ENCODE measurements at places on chromosomes 1 and 21. TPM values are rescaled to one million over a fixed set of nuclear protein-coding genes. Genes with fewer than 3 reads are reported as not detected.

- no peak for DNase-seq
- H3K27me3 ChIP-seq = no peaks in the 10 kb centered on the region
- H3K36me3 ChIP-seq = no peaks in the 10 kb centered on the region
- no peak overlapping the region for H3K27ac ChIP-seq
Observed at GRCh38 chr1:47491341-47491753, 53.5 kb downstream of the FOXD2 start.

GRCh38 chr1:1537626-1538250 is 2.7 kb downstream of the TMEM240 start:
- no peak for DNase-seq
- no peaks in the 10 kb centered on the region for H3K27me3 ChIP-seq
- no peak overlapping the region for H3K4me3 ChIP-seq
- H3K36me3 ChIP-seq = no peaks in the 10 kb centered on the region
- H3K27ac ChIP-seq = no peak overlapping the region
- peaks cover 6% of the 10 kb centered on the region for H3K4me1 ChIP-seq

DNA sequence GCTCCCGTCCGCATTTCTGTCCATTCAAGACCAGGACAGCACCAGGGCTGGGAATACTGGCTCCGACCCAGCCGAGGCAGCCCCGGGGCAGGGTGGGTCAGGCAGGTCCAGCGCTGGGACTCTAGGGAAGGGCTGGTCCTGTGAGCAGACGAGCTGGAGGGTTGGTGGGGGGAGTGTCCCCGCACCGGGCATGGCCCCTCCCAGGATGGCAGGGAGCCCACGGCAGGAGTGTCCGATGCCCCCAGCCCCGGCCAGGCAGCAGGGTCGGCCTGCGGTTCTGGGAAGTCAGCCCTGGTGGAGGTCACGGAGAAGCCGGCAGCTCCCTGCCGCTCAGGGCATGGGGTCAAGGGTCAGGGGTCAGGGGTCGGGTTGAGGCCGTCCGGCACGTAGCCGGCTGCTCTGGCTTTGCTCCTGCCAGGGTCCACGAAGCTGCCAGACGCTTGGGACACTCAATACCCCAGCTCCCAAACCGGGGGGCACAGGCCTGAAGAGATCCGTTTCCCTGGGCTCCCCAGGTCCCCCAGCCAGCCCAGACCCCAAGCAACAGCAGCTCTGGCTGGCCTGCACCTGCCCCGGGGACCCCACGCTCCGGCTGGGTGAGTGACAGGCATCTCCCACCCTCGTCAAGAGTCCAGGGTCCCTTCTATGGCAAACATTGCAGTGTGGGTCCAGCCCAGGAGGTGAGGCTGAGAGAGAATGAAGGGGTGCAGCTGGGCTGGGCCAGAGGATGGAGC is 6.7 kb downstream of the C1QTNF12 start:
- no peak overlapping the region for H3K27ac ChIP-seq
- H3K36me3 ChIP-seq = no peaks in the 10 kb centered on the region
- H3K4me1 ChIP-seq = no peaks in the 10 kb centered on the region
- no peaks in the 10 kb centered on the region for H3K27me3 ChIP-seq

DNA sequence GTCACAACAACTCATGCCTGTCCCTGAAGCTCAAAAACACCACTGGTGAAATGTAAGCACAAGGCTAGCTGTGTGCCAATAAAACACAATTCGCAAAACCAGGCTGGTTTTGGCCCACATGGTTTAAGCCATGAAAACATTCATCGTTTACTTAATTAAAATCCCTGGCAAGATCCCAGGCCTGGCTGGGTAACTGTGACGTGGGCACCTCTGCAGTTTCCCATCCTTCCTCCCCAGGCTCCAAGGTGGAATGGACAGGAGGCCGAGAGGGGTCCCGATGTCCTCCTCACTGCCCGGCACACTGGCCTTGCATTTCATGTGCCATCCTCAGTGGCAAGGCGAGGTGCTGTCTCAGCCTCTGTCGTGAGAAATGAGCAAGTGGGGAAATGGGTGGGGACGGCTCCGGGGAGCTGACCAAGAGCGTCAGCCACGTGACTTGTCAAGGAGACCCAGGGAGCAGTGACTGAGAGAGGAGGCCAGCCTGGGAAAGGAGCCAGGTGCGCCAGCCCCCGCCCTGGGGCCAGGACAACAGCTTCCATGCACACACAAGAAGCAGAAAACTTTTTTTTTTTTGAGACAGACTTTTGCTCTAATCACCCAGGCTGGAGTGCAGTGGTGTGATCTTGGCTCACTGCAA is 153.1 kb upstream of the RAB4A start:
- no peaks in the 10 kb centered on the region for H3K36me3 ChIP-seq
- no peaks in the 10 kb centered on the region for H3K4me1 ChIP-seq
- DNase-seq = no peak
- H3K27ac ChIP-seq = peak overlapping the region; percentile 78
- no peak overlapping the region for H3K4me3 ChIP-seq

GRCh38 chr21:46005081-46005480 is 23.5 kb downstream of the COL6A1 start:
- no peak overlapping the region for H3K4me3 ChIP-seq
- no peak for DNase-seq
- H3K27ac ChIP-seq = no peak overlapping the region
- no peaks in the 10 kb centered on the region for H3K27me3 ChIP-seq
- no peaks in the 10 kb centered on the region for H3K4me1 ChIP-seq
- no peaks in the 10 kb centered on the region for H3K36me3 ChIP-seq

DNA sequence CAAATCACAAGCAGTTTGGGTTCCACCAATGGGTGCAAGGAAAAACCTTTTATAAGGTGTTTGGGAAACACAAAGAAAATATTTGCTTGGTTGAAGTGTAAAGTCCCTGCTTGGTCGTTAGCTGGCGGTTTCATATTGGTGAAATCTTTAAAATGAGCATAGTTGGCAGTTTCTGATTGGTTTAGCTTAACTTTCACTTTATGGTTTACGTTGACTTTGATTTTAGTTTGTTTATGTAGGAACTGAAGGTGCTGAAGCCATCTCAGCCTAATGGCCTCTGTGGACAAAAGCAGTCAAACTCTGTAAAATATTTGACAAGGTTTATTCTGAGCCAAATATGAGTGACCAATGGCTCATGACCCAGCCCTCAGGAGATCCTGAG is 76.6 kb upstream of the PPM1J start:
- H3K27me3 ChIP-seq = no peaks in the 10 kb centered on the region
- no peaks in the 10 kb centered on the region for H3K4me1 ChIP-seq
- DNase-seq = no peak
- H3K4me3 ChIP-seq = no peak overlapping the region
- H3K27ac ChIP-seq = no peak overlapping the region
- H3K36me3 ChIP-seq = no peaks in the 10 kb centered on the region

DNA sequence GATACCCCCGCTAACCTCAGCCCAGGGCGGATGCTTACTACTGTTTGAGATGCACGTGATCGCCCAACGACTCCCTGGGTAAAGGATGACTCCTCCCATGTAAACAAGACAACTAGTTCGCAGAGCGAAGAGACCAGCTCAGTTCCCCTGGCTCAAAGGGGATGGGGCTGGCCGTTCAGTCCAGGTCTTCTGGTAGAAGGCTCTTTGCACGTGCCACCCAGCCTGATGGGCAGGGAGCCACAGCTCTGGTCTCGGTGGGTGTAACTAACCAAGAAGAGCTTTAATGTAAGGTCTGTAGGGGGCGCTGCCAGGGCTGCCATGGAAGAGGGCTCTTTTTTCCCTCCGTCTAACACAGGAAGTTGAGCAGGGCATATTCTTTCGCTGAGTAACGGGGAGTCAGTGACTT is 49.4 kb upstream of the PARP1 start:
- H3K4me1 ChIP-seq = no peaks in the 10 kb centered on the region
- H3K4me3 ChIP-seq = no peak overlapping the region
- no peaks in the 10 kb centered on the region for H3K27me3 ChIP-seq
- no peaks in the 10 kb centered on the region for H3K36me3 ChIP-seq
- no peak overlapping the region for H3K27ac ChIP-seq
- DNase-seq = no peak

- no peaks in the 10 kb centered on the region for H3K4me1 ChIP-seq
- no peak overlapping the region for H3K4me3 ChIP-seq
- no peaks in the 10 kb centered on the region for H3K36me3 ChIP-seq
- DNase-seq = no peak
- H3K27ac ChIP-seq = no peak overlapping the region
Observed at GRCh38 chr1:68307378-68307787, 75.1 kb upstream of the WLS start.

GRCh38 chr1:11428789-11429188 is 50.2 kb upstream of the DISP3 start:
- no peak for DNase-seq
- no peak overlapping the region for H3K4me3 ChIP-seq
- no peaks in the 10 kb centered on the region for H3K4me1 ChIP-seq
- H3K27me3 ChIP-seq = no peaks in the 10 kb centered on the region
- no peaks in the 10 kb centered on the region for H3K36me3 ChIP-seq
- H3K27ac ChIP-seq = no peak overlapping the region

DNA sequence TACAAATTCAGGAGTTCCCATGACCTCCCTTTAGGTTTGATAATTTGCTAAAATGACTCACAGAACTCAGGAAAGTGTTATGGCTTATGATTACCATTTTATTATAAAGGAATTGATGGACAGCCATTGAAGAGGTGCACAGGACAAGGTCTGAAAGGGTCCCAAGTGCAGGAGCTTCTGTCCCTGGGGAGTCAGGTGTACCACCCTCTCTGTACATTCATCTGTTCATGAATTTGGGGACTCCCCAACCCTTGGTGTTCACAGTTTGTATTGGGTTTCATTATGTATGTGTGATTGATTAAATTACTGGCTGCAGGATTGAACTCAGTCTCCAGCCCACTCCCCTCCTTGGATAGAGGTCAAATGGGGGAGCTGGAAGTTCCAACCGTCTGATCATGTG is 10.8 kb upstream of the IL10RB start:
- DNase-seq = no peak
- no peak overlapping the region for H3K4me3 ChIP-seq
- H3K36me3 ChIP-seq = peaks cover 4% of the 10 kb centered on the region
- H3K27me3 ChIP-seq = no peaks in the 10 kb centered on the region
- H3K4me1 ChIP-seq = no peaks in the 10 kb centered on the region

The S100A1 gene
- 83.1 TPM for total RNA-seq

The CLCA2 gene
- not detected for total RNA-seq

The OLFML3 gene
- total RNA-seq = 13.5 TPM

Measured in kidney (tissue), 22 donors.